Pancreas (tissue), 10 donors: ENCODE measurements at places on chromosomes 6 and 20.

GRCh38 chr6:109512271-109512817 is 29.3 kb upstream of the ZBTB24 start:
- no peak for DNase-seq

DNA sequence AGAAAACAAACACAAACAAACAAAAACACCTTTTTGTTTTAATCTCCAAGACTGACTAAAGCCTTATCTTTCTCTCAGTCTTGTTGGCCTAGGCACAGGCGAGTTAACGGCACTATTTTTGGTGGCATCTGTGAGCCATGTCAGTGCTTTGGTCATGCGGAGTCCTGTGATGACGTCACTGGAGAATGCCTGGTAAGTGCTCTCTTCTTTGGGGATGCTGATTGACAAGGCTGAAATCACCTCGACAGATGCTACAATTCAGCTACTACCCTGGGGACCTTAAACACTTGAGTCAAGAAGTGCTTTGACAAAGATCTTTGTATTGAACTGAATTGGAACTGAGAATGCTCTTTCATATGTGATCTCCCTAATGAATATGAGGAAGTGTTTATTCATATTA is 384.1 kb downstream of the LAMA2 start:
- DNase-seq, result no peak

DNA sequence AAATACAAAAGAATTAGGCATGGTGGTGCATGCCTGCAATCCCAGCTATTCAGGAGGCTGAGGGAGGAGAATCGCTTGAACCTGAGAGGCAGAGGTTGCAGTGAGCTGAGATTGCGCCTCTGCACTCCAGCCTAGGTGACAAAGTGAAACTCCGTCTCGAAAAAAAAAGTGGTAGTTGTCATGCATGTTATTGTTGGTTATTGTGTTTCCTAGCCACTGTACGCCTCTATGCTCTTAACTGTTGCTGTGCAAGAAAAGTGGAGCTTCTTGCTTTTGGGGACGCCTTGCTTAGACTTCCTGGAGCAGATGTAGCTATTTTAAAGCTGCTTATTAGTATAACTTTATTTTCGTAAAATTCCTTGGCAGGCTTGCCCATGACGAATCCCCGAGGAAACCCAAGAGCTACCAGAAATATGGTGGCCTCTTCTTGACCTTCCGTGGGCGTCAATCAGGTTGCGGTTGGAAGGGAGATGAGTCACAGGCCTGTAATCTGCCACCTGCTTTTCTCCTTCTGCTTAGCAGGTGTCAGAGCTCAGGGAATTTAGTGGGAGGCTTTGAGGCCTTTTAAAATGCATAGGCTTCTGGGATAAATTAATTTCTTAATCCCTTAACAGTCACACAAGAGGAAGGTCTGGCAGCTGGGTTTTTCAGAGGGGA is 17.3 kb downstream of the GABRR2 start:
- DNase-seq, result no peak

DNA sequence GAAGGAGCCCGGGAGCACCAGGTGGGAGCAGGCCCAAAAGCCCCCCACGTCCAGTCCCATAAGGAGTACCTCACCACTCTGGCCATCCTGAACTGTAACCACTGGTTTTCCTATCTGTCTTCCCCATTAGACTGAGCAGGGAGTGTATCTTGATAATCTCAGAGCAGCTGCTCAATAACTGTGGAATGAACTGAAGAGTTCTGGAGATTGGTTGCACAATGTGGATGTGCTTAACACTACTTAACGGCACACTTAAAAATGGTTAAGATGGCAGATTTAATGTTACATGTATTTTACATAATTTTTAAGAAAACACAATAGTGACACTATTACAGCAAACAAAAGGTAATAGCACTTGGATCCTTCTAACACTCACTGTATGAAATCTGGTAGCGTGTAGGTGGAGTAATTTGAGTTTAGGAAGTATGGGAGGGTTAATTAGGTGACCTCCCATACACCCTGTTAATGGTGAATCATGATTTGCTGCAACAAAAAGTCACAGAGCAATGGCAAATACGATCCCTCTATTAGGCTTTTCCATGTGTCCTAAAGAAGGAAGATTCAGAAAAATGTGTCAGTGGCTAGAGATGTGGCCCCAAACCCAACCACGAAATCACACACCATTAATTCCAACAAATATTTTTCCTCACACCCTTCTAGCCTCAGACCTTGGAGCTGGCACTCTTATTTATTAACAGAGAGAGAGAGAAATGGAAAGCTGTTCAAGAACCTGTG is 18.4 kb downstream of the TRAM2 start:
- DNase-seq, result no peak

GRCh38 chr6:20929283-20929682 is 395.0 kb downstream of the CDKAL1 start:
- DNase-seq, result no peak

- no peak for DNase-seq
Observed at GRCh38 chr6:126210398-126211075, 129.4 kb upstream of the CENPW start.

DNA sequence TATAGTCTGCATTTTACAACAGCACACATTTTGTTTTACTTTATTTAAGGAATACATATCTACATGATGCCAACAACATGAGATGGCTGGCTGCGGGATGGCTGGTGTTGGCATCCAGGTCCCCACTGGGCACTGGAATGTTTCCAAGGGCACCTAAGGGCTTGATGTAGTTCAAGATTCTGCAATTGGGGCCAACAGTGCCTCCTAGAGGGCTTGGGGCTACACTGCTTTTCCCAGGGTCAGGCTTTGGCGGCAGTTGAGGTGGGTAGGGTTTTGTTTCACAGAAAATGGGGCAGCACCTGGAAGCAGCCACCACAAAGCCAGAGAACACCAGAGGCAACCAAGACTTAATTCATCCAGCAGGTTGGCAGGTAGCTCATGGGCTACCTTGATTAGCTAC is 202.2 kb upstream of the PRND start:
- no peak for DNase-seq

DNA sequence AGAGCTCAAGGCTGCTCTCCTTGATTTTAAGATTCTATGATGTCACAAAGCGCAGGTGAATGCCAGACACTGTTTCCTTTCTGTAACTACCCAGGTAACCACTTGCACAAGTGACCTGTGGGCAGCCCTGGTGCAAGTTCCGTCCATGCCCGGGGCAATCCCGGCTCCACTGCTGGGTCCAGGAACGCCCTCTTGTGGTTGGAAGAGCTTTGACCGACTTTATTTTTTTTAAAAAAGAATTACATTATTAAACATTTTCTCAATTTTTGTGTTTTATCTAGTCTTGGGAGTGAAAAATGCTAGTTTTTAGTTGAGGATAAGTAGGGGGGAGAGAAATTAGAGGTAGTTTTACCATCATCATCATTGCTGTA is 695.2 kb downstream of the QKI start:
- no peak for DNase-seq

DNA sequence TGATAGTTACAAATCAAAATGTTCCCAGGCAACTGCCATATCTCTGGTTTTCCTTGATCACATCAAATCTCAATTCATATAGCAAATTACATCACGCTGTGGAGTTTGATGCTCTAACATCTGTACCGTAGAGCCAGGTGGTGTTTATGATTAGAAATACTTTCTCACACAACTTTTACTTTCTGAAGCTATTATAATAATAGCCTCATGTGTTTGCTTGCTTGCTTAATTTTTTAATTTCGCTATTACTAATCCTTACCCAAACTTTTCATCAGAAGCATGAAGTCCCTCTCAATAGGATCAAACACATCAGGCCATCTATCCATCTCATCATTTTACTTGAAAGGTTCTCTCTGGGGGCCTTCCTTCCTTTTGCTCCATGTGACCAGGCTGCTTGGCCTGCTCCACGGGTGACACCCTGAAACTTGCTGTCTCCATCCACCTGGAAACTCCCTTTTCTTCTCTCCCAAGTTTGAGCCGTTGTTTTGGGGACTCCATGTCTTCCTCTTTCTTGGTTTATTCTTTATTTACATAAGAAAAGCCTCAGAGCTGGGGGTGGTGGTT is 75.4 kb downstream of the ADAT2 start:
- no peak for DNase-seq

DNA sequence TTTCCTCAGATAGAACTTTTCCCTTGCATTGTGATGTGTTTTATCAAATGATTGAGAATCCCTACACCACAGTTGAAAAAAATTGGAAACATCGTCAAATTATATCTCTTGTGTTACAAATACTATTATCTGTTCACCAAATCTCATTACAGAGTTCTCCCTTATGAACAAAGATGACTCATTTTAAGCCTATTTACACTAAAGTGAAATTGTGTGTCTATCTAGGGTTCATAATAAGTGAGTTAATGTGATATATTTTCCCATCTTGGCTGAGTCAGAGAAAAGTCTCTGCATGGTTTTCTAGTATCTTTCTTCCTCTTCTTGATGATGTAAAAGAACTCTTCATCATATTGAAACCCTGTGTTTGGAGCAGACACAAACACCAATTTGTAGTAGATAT is 1263.3 kb upstream of the EYS start:
- no peak for DNase-seq

DNA sequence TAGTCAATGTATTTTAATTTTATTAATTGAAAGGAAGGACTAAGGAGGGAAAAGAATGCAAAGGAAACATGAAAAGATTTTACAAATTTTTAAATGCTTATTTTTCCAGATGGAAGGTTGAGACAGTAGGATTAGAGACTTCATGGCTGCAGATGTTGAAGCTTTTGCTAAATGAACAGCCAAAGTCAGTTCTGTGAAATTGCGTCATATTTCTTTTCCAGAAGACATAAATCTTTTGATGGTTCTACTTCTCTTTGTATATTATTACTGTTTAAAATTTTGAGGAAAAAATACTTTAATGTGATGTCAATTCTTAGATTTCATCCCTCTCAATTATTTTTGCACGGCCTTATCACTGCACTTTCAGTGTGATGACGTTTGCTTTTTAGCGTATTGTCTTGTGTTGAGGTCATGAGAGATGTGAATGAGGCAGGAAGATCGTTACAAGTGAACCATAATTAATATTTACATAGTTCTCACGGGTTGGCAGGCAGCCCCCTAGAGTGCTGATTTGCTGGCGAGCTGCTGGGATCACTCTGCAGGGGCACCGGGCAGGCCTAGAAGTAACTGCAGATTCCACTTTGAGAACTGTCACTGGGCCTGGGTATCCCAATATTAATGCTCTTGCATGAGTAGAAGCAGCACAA is 158.1 kb downstream of the TBXT start:
- DNase-seq, result no peak

GRCh38 chr6:136166815-136167214 is 83.3 kb downstream of the MTFR2 start:
- DNase-seq, result no peak

DNA sequence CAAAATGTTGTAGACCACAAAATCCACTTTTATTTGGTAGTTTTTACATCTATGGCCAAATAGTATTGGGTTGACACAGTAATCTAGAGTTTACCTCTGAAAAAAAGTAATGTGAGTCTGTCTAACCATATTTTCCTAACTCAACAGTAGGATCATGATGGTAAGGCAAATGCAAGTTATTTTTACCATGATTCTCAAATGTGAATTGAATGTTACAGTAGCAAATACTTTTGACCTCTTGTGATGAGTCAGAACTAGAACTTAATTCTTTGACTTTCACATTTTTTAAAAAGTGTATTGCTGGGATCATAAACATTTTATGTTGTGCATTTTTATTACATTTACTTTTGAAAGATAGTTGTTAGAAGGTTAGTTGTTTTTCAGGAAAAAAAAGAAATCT is 22.0 kb downstream of the RNF146 start:
- DNase-seq, result no peak

DNA sequence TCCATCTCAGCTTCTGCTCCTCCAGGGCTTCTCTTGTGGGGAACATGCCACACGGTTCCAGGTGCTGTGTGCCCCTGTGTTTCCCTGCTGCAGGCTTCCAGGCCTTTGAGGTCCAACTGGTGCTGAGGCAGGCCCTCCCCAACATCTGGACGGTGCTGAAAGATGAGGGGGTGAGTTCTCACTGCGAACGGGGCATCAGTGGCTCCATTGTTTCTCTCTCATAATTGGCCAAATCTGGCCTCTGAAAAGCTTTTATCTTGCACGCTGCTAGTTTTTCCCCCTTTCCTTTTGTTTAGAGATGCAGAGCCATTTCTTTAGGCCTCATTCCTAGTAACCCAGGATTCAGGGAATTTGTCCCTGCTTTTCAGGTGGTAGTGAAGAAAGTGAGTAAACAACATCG is 8.6 kb downstream of the PNLDC1 start:
- no peak for DNase-seq

- DNase-seq, result no peak
Observed at GRCh38 chr20:52936351-52937340, 35.5 kb upstream of the TSHZ2 start.

- DNase-seq, result no peak
Observed at GRCh38 chr6:127841811-127842210, 59.0 kb downstream of the THEMIS start.

GRCh38 chr6:91293395-91293794 is 706.5 kb upstream of the MAP3K7 start:
- DNase-seq, result no peak

- no peak for DNase-seq
Observed at GRCh38 chr6:167980911-167981580, 16.4 kb upstream of the KIF25 start.

GRCh38 chr20:54601831-54602515 is 126.6 kb downstream of the DOK5 start:
- DNase-seq, result no peak

- DNase-seq, result no peak
Observed at GRCh38 chr20:63050406-63050805, 43.6 kb upstream of the BHLHE23 start.

GRCh38 chr6:43491750-43492661 is 14.6 kb downstream of the TJAP1 start:
- DNase-seq, result no peak

DNA sequence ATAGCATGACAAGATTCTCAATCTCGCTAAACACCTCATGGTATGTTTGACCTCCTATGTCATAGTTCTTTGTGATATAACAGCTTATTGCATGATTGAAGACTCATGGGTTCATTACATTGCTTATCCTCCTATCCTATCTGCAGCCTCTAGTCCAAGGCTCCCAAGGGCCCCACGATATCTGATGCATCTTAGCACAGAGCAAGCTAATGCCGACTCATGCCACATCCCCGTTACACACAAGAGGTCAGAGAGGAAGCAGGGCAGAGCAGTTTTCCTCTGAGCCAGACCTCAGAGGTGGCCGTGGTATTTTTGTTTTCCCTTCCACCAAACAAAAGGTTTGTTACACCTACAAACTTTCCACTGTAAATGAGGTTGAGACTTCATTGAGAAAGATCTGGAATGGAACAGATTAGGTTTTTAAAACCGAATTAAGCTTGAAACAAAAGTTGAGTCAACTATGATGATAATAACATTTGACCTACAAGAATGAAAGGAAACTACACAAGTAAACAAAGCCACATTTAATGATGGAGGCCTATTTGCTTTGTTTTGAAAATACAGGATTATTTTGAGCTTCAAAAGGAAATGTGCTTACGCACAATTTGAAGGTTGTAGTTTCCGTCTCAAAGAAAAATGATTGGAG is 133.9 kb upstream of the MYLIP start:
- no peak for DNase-seq

DNA sequence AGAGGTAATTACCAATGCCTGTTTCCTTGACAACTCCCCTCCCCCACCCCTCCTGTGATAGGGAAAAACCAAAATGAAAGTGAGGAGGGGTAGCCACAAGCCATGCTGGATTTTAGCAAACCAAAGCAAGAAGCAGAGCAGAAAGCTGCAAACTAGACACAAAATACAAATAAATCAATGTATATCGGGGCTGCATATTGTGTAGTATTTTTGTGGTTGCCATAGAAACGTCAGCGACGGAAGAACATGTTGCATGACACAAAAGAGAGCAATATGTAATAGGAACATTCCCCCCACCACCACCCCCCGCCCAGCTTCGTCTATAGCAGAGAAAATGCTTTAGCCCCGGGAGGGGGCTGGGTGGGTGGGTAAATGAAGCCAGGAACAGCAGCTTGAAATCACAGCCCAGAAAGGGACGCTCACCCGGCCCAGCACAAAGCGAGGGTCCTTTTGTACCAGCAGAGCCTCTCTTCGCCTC is 548 bp downstream of the AGPAT4 start:
- DNase-seq, result peak; percentile 7
